Effector memory CD8-positive, alpha-beta T cell (primary cell): ENCODE measurements at places on chromosomes 3 and 15.

DNA sequence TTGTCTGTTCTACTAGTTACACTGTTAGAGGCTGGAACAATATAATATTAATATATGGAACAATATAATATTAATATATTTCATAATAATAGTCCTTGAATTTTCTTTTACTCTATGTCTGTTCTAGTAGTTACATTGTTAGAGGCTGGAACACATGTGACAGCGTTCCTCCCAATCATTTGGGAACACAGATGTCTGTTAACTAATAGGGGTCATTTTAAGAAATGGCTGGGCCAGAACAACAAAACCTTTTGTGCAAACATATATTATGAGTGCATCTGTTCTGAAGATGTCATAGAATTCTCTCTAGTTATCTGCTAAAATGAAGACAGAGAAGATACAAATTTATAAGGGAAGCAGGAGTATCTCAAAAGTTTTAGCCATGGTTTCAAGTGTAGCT is 114.0 kb upstream of the PDZRN3 start:
- no peaks in the 10 kb centered on the region for H3K4me1 ChIP-seq
- H3K4me3 ChIP-seq, result no peak overlapping the region
- H3K27me3 ChIP-seq, result no peaks in the 10 kb centered on the region
- H3K36me3 ChIP-seq, result no peaks in the 10 kb centered on the region

GRCh38 chr15:83659417-83659812 is 5.5 kb downstream of the ADAMTSL3 start:
- H3K27me3 ChIP-seq, result peaks cover 5% of the 10 kb centered on the region
- H3K27ac ChIP-seq, result no peak overlapping the region
- no peak overlapping the region for H3K4me3 ChIP-seq

DNA sequence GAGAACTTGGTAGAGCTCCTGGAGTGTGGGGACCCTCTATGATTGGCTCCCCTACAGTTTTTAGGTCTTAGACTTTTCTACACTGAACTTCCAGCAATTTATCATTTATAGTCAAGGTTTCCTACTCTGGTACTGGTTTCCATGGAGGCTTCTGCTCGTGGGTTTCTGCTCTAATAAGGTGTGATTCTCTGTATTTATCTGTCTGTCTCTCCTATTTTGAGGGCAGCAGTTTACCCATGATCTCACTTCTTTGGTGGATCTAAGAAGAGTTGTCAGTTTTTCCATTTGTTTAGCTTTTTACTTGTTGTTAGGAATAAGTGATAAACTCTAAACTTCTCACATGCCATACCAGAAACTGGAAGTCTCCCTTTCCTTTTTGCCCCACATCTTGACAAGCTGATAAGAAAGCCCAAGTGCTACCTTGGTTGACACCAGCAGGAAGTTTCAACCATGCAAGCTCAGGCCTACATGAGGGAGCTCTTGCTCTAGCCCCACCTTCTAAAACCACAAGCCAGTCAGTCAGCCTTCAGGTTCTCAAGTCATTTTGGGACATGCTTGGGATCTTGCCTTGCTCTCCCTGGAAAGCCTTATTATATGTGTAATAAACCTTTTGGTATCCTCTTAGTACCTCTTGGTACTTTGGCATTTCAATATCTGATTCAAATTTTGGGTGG is 10.0 kb downstream of the TIMMDC1 start:
- no peak overlapping the region for H3K4me3 ChIP-seq
- peaks cover 68% of the 10 kb centered on the region for H3K36me3 ChIP-seq
- peaks cover 22% of the 10 kb centered on the region for H3K4me1 ChIP-seq
- peak overlapping the region; percentile 76 for H3K27ac ChIP-seq
- no peak for DNase-seq
- H3K27me3 ChIP-seq, result no peaks in the 10 kb centered on the region

DNA sequence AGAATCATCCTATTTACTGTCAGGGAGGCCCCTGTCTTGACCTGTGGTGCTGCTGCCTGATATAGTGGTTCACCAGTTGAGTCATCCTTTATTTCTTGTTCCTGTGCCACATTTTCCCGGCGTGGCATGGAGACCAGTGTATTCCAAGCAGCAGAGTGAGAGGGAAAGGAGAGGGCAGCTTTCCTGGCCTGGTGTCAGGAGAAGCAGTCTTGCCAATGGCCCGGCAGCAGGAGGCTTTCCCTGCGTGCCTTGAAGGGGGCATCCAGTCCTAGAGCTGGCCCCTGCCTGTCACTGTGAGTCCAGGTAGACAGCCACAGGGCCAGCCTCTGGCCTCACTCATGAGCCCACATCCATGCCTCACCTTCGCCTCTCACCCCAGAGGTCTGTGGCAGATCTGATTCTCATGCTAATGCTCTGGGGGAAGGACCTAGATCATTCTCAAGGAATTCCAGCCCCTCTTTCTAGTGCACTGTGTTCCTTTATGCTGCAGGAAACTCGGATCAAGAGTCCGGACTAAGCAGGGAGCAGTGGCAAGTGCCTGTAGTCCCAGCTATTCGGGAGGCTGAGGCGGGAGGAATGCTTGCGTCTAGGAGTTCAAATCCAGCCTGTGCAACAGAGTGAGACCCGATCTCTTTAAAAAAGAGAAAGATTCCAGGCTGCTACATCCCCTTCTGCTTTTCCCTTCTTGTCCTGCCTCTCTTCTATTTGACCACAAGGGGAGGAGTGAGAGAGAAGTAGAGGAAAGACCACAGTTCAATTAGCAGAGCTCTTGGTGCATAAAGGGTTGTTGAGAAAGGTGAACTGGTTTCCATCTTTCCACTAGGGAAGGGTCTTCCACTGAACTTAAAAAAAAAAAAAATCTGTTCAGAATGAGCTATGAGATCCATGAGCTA is 66.8 kb upstream of the HACD2 start:
- DNase-seq, result no peak
- peaks cover 37% of the 10 kb centered on the region for H3K27me3 ChIP-seq
- no peak overlapping the region for H3K27ac ChIP-seq
- no peaks in the 10 kb centered on the region for H3K36me3 ChIP-seq
- H3K4me1 ChIP-seq, result no peaks in the 10 kb centered on the region

- H3K27me3 ChIP-seq, result no peaks in the 10 kb centered on the region
- DNase-seq, result no peak
- H3K36me3 ChIP-seq, result peaks cover 20% of the 10 kb centered on the region
- H3K4me3 ChIP-seq, result no peak overlapping the region
Observed at GRCh38 chr3:32459450-32459849, 43.2 kb downstream of the CMTM6 start.

GRCh38 chr3:168168743-168169142 is 73.0 kb upstream of the GOLIM4 start:
- no peak overlapping the region for H3K27ac ChIP-seq
- no peak for DNase-seq
- H3K4me3 ChIP-seq, result no peak overlapping the region
- H3K27me3 ChIP-seq, result peaks cover 10% of the 10 kb centered on the region
- H3K4me1 ChIP-seq, result no peaks in the 10 kb centered on the region
- no peaks in the 10 kb centered on the region for H3K36me3 ChIP-seq

DNA sequence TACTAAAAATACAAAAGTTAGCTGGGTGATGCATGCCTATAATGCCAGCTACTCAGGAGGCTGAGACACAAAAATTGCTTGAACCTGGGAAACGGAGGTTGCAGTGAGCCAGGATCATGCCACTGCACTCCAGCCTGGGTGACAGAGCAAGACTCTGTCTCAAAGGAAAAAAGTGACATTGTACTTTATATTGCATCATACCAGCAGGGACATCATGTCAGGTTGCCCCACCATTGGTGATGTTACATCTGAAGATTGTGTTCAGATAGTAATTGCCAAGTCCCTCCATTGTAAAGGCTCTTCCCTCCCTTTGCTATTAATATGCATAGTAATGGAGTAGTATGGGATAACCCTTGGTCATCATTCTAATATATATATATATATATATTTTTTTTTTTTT is 44.8 kb downstream of the FOXL2 start:
- H3K27ac ChIP-seq, result no peak overlapping the region
- H3K4me3 ChIP-seq, result no peak overlapping the region
- H3K27me3 ChIP-seq, result no peaks in the 10 kb centered on the region
- no peaks in the 10 kb centered on the region for H3K4me1 ChIP-seq
- H3K36me3 ChIP-seq, result peaks cover 3% of the 10 kb centered on the region

DNA sequence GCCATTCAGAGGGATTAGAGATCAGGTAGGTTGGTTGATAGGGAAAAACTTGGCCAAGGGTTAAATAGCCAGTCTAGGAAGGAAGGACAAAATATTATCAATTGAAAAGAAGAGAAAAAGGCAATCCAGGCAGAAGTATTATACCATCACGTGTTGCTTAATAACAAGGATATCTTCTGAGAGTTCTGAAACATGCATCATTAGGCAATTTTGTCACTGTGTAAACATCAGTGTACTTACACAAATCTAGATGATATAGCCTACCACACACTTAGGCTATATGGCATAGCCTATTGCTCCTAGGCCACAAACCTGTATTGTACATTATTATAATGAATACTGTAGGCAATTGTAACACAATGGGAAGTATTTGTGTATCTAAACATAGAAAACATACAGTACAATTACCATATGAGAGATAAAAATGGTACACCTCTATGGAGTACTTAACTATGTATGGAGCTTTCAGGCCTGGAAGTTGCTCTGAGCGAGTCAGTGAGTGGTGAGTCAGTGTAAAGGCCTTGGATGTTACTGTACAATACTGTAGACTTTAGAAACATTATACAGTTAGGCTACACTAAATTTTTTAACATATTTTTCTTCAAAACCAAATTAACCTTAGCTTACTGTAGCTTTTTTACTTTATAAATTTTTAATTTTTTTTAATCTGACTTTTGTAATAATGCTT is 2.7 kb downstream of the TEX55 start:
- H3K27ac ChIP-seq, result no peak overlapping the region
- H3K4me1 ChIP-seq, result peaks cover 5% of the 10 kb centered on the region
- no peak overlapping the region for H3K4me3 ChIP-seq
- H3K27me3 ChIP-seq, result peaks cover 9% of the 10 kb centered on the region
- no peak for DNase-seq

DNA sequence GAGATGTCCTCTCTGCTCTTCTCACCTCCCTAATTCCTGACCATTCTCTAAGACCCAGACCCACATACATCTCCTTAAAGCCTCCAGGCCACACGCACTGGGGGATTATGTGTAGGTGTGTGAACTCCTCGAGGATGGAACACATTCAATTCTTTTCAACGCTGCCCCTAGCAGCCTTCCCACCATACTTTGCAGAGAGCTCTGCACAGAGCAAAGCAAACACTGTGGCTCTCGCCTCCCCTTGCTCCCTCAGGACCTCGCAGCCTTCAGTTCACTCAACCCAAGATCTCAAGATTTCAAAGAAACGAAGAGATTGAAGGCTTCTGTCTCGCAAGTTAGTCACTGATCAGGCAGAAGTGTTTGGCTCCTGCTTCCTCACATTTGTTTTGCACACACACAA is 6.0 kb downstream of the ACTC1 start:
- H3K4me1 ChIP-seq, result no peaks in the 10 kb centered on the region
- H3K4me3 ChIP-seq, result no peak overlapping the region
- H3K36me3 ChIP-seq, result no peaks in the 10 kb centered on the region
- no peak for DNase-seq
